Stomach (tissue), 19 donors: ENCODE measurements at places on chromosomes 12 and 14. TPM values are rescaled to one million over a fixed set of nuclear protein-coding genes. Genes with fewer than 3 reads are reported as not detected.

DNA sequence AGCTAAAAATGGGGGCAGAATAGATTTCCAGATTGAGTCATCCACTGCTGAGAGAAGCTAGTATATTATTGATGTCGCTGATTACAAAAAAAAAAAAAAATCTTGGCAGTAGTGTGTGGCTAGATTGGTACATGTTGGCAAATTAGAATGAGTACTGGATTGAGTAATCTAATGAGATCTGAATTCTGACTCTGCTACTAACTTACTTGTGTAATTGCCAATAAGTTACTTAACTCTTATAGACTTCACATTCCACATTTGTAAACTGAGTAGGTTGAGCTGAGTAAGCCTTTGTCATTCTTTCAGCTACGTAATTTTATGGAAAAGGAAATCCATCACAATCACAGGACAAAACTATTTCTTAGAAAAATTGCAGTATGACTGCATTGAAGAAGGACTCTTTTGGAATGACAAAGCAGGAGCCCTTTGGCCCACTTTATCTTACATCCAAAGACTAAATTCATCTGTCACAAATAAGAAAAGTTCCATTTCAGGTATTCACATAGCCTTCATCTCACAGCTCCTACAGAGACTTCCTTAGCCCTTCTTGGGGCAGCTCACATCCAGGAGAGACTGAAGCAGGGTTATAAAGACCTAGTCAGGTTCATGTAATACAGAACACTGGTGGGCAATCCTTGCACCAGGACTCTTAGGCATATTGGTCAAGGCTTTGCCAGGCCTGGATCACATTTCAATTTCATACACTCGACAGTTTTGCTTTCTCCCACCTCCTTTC is 197.3 kb upstream of the CPNE8 start:
- no peak for DNase-seq

GRCh38 chr12:67073336-67073735 is 195.8 kb upstream of the CAND1 start:
- no peak for DNase-seq

DNA sequence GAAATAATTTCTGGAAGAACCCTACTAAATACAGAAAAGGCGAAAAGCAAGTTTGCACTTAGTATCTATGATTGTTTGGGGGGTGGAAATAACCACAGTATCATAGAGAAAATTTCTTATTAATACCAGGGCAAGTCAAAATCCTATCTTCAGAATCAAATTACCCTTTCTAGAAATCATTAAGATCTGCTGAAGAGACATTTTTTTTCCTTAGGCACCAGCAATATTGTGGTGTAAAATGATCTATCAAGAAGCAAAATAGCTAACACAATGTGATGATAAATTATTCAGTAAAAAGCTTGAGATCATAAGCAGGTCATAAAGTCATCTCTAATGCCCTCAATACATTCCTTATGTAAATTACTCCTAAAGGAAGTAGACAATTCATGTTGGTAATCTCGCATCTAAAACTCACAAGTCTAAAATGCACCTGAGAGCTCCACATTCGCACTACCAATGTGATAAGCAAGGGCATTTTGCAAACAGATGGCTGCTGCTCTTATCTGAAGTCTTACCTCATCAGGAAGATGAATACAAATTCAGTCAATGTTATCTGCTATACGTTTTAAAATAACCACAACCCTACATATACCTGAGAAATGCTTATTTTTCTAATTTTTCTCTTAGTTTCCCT is 14.6 kb downstream of the HEATR5A start:
- DNase-seq: peak; percentile 23

Gene CMTM5
- total RNA-seq: 1.3 TPM

DNA sequence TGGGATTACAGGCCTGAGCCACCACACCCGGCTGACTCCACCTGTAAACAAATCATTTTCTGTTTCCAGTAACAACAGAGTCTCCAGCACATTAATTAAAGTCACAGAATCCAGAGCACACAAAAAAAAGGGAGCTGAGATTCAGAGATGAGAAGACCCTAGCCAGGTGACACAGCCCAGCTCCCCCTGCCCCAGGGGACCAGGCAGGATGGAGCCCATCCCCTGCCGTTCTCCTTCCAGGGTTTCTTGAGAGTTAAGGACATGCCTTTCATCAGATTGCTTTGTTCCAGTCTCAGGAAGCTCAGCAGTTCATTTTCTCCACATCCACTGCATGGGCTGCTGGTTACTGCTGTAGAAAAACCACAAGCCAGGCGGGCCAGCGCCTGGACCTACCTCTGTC is 81.2 kb downstream of the RIMBP2 start:
- DNase-seq: no peak

- DNase-seq: no peak
These were observed 45.7 kb downstream of the SPPL3 start for GRCh38 chr12:120858306-120859088.

DNA sequence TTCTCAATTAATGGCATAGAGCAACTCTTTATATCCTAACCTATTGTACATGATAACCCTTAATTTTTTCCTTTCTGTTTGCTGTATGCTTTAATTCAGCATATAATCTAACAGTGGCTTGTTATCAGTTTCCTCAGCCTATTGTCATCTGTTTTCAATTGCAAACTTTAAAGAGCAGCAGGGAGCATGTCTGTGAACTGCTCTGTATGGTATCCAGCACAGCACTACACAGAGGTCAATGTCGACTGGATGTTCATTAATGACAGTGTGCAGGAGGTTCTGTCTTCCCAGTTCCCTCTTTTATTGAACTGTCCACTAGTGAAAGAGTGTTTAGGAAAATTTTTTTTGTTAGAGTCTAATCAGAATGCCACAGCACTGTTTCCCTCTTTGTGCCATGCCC is 609.1 kb downstream of the SOX5 start:
- DNase-seq: no peak

DNA sequence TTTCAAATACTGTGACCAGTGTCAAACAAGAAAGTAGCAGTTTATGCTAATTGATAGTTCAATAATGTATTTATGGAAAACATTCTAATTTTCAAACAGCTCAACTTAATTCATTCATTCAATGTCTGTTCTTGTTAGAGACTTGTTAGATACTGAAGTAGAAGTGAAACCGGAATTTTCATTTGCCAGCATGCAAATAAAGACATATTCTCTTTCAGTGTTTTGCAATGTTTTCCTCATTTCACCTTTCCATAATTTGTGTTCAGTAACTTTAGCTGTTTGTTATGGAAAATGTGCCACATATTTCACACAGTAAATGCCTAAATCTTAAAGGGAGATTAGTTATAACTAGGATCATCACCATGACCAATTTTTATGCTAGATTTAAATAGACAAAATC is 21.2 kb downstream of the TAS2R50 start:
- DNase-seq: no peak

Gene CPNE6
- not detected for total RNA-seq

Gene PIANP
- total RNA-seq: not detected

DNA sequence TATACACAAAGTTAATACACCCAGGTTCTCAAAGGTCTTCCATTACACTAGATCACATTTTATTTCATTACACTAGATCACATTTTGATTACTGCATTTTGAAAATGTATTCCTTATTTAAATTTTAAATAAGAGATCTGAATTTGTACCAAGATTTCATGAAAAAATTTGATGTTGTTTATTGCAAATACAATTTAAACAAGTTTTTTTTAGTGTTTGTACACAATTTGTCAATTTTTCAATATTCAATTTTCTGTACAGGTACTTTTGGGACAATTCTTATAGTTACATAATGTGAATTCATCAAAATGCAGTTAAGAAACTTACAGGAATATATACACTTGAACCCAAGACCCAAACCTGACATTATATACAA is 14.3 kb downstream of the SLC38A2 start:
- DNase-seq: no peak

Gene GPRC5D
- not detected for total RNA-seq

- peak; percentile 41 for DNase-seq
These were observed 228.1 kb upstream of the AMIGO2 start for GRCh38 chr12:47307680-47308399.

DNA sequence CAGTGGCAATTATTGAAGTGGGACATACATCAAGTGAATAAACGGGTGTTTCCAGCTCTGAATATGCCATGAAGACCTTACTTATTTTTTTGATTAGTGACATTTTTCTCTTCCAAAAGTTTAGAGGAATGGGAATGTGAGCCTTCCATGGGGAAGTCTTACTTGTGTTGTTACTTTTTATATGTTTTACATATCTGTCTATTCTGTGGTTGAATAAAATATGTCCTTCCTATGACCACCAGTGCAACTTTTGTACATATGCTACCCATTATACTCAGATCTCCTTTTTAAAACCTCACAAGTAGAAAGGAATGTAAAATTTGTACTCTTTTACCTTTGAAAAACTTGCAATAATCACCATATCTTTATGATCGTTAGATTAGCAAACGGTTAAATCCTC is 132.7 kb downstream of the MSRB3 start:
- no peak for DNase-seq
